Esophagus squamous epithelium (tissue), 5 donors: ENCODE measurements at places on chromosomes 5 and 9.

GRCh38 chr9:34636791-34637355 lies 714 bp downstream of the SIGMAR1 start:
- peaks cover 24% of the 10 kb centered on the region for H3K4me1 ChIP-seq
- no peaks in the 10 kb centered on the region for H3K27me3 ChIP-seq
- H3K36me3 ChIP-seq: no peaks in the 10 kb centered on the region
- peak overlapping the region; percentile 87 for H3K27ac ChIP-seq
- DNase-seq: no peak

GRCh38 chr5:72394688-72395087 lies 74.5 kb downstream of the PTCD2 start:
- no peaks in the 10 kb centered on the region for H3K36me3 ChIP-seq
- H3K27ac ChIP-seq: no peak overlapping the region
- no peak overlapping the region for H3K4me3 ChIP-seq
- H3K27me3 ChIP-seq: no peaks in the 10 kb centered on the region
- DNase-seq: no peak

GRCh38 chr9:5326893-5327548 lies 12.7 kb downstream of the RLN1 start:
- no peak overlapping the region for H3K27ac ChIP-seq
- no peak for DNase-seq
- H3K27me3 ChIP-seq: no peaks in the 10 kb centered on the region
- H3K4me3 ChIP-seq: no peak overlapping the region

DNA sequence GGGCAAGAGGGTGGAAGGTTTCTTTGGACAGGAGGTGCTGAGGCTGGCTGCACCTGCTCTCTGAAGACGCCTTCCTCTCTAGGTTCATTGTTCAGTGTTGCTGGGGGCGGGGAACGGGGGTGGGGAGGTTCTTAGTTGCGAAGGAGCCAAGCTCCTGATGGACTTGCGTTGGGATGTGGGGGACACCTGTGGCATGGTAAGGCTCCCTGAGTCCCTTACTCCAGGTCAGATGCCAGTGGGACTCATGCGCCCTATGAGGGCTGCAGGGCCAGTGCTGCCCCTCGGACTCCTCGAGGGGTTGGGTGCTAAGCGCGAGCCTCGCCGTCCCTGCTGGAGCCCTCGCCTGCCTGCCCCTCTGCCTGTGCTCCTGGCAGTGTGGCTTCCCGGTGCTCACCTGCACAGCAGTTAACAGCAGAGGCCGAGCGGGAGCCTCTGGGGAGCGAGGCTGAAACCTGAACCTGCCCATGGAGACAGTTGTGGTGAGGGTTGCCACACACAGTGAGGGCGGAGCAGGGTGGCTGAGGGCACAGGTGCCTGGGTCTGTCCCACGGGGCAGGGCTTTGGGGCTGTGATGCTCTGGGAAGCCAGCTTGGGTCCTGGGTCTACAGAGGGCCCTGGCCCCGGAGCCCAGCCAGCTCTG lies 5.5 kb downstream of the RNU6ATAC start:
- no peak for DNase-seq
- H3K4me3 ChIP-seq: no peak overlapping the region
- H3K36me3 ChIP-seq: peaks cover 48% of the 10 kb centered on the region
- H3K27me3 ChIP-seq: no peaks in the 10 kb centered on the region
- no peak overlapping the region for H3K27ac ChIP-seq

GRCh38 chr9:34123682-34124081 lies 2.8 kb downstream of the DCAF12 start:
- H3K27ac ChIP-seq: peak overlapping the region; percentile 97
- peaks cover 55% of the 10 kb centered on the region for H3K36me3 ChIP-seq
- no peaks in the 10 kb centered on the region for H3K27me3 ChIP-seq
- DNase-seq: no peak

- no peak for DNase-seq
- H3K27ac ChIP-seq: no peak overlapping the region
- no peaks in the 10 kb centered on the region for H3K27me3 ChIP-seq
- H3K4me3 ChIP-seq: no peak overlapping the region
- no peaks in the 10 kb centered on the region for H3K36me3 ChIP-seq
These were observed 353.4 kb upstream of the SLC30A5 start for GRCh38 chr5:68740226-68740910.

DNA sequence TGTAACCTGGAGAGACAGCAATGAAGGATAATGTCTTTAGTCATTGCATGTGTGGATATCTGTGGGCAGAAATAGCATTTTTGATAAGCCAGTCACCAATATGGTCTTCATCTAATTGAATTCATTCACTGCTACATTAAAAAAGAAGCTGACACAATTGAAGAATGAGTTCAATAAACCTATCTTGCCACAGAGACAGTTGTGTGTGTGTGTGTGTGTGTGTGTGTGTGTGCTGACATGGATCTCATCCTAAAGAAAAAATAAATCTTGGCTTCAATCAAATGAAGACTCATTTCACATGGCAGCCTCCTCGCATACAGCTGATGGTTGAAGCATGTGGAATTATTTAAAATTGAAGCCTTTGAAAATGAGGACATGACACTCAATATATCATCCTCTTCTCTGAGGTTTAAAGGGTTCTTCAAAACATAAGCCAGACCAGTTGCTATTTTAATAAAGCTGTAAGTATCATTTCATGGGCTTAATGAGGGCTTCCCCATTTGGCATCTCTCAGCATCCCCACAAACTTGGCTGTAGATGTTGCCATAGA lies 118.5 kb upstream of the PTPN3 start:
- no peaks in the 10 kb centered on the region for H3K36me3 ChIP-seq
- no peak overlapping the region for H3K27ac ChIP-seq
- peaks cover 29% of the 10 kb centered on the region for H3K27me3 ChIP-seq
- no peak overlapping the region for H3K4me3 ChIP-seq
- no peak for DNase-seq
- no peaks in the 10 kb centered on the region for H3K4me1 ChIP-seq

- no peaks in the 10 kb centered on the region for H3K36me3 ChIP-seq
- H3K27ac ChIP-seq: no peak overlapping the region
- H3K27me3 ChIP-seq: no peaks in the 10 kb centered on the region
- DNase-seq: no peak
- H3K4me3 ChIP-seq: no peak overlapping the region
These were observed 41.0 kb downstream of the FXN start for GRCh38 chr9:69076550-69076949.

- no peaks in the 10 kb centered on the region for H3K27me3 ChIP-seq
- no peak for DNase-seq
- H3K36me3 ChIP-seq: no peaks in the 10 kb centered on the region
- H3K4me1 ChIP-seq: peaks cover 7% of the 10 kb centered on the region
- no peak overlapping the region for H3K4me3 ChIP-seq
- no peak overlapping the region for H3K27ac ChIP-seq
These were observed 210.5 kb downstream of the GADD45G start for GRCh38 chr9:89815061-89815902.

GRCh38 chr5:111404270-111404769 lies 108.0 kb downstream of the STARD4 start:
- no peaks in the 10 kb centered on the region for H3K27me3 ChIP-seq
- no peak for DNase-seq
- no peak overlapping the region for H3K4me3 ChIP-seq
- no peaks in the 10 kb centered on the region for H3K4me1 ChIP-seq
- H3K27ac ChIP-seq: no peak overlapping the region

DNA sequence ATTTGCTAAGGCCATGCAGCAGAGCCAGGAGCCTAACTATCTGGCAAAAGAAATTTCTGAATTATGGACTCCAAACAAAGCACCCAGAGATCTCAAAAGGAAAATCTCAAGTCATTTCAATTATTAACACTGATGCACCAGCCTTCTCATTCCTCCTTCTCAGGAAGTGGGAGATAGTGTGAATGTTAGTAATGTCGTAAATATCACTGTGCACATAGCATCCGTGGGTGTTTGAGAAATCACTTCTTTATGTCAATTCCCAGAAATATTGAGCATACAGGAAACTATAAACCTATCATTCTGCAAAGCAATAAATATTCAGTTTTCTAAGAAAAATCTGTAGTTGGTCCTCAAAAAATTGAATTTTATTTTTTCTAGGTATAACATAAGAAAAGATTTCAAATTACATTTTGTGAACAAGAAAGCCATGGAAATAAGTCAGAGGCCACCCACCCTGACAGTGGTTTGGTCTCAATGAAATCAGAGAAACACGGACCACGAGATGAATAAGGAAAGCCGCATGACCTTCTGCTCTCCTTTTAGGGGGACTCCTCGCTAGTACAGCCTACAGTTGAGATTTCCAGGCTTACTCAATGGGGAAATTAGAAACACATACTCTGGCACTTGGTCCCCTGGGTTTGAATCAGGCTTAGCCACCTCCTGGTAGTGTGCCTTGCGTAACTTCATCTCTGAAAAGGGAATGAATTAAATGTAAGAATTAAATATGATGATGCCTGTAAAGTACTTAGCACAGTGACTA lies 120.6 kb downstream of the DIRAS2 start:
- peaks cover 13% of the 10 kb centered on the region for H3K27me3 ChIP-seq
- no peaks in the 10 kb centered on the region for H3K36me3 ChIP-seq
- H3K4me1 ChIP-seq: no peaks in the 10 kb centered on the region
- no peak overlapping the region for H3K4me3 ChIP-seq
- H3K27ac ChIP-seq: no peak overlapping the region

DNA sequence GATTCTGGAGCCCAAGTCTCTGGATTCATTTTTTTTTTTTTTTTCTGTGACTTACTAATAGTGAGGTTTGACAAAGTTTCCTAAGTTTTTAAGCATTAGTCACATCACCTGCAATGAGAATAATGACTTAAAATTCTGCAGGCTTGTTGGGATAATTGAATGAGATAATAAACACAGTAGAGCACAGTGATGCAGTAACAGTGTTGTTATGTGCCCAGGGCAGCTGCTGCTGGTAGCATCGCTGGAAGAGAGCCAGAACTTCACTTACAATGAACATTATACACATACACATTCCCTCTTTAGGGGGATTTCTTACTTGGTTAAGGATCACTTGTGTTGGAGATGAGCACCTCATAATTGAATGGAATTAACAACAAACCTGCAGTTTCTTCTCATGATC lies 78.9 kb downstream of the ALDH7A1 start:
- H3K27ac ChIP-seq: no peak overlapping the region
- no peaks in the 10 kb centered on the region for H3K27me3 ChIP-seq
- no peaks in the 10 kb centered on the region for H3K36me3 ChIP-seq
- peaks cover 23% of the 10 kb centered on the region for H3K4me1 ChIP-seq

DNA sequence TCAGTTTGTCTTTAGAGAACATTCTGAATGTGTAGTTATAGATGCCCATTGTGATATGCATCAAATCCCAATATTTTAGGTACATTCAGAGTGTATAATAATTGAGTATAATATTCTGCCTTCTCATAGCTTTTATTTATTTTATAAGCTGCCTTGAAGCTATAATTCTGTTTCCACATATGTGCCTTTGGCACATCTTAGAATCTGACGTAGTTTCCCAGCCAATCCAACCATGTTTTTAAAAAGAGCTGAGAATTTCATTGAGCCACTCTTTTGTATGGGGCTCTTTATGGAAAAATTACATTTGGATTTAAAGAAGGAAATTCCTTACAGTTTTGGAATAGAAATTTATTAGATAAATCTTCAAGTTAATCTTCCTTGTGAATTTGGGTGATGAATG lies 65.4 kb downstream of the ADCY2 start:
- no peak overlapping the region for H3K27ac ChIP-seq
- H3K4me3 ChIP-seq: no peak overlapping the region
- no peaks in the 10 kb centered on the region for H3K27me3 ChIP-seq
- DNase-seq: no peak

DNA sequence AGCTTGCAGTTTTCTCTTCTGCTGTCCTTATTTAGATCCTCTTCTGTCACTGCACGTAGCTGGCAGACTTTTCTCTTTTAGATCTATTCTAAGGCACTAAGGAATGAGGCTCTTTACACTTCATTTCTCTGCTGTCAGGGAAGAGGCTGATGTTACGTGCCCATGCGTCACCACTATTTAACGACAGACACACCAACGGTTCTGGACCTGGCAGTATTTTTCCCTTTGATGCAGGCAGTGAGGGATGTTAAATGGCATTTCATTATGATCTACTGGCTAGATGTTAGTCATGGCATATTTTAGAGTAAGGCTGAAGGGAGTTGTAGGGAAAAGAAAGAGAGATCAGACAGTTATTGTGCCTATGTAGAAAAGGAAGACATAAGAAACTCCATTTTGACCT lies 8.2 kb upstream of the CRHBP start:
- no peaks in the 10 kb centered on the region for H3K4me1 ChIP-seq
- no peak for DNase-seq
- H3K27me3 ChIP-seq: no peaks in the 10 kb centered on the region
- H3K27ac ChIP-seq: no peak overlapping the region
- no peaks in the 10 kb centered on the region for H3K36me3 ChIP-seq

DNA sequence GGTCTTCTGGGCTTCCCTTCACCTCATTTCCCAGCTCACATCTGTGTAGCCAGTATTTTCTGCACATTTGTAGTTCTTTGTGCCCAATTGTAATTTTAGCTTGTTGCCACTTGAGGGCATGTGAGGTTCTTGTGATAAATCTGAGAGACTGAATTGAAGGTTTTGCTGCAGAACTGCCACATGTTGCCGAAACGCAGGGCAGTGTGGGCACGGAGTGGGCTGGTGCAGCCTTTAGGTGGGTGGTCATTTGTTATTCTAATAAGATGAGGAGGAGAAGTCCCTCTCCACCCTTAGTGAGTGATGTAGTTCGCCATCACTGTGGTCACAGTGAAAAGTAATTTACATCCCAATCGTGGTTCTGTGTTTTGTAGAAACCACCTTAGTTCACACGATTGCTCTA lies 21.2 kb downstream of the OTULIN start:
- no peak for DNase-seq
- H3K4me3 ChIP-seq: no peak overlapping the region
- no peaks in the 10 kb centered on the region for H3K27me3 ChIP-seq
- H3K27ac ChIP-seq: peak overlapping the region; percentile 17
- H3K4me1 ChIP-seq: peaks cover 14% of the 10 kb centered on the region

- no peak for DNase-seq
- no peaks in the 10 kb centered on the region for H3K36me3 ChIP-seq
- no peak overlapping the region for H3K27ac ChIP-seq
- H3K4me1 ChIP-seq: no peaks in the 10 kb centered on the region
- H3K4me3 ChIP-seq: no peak overlapping the region
- H3K27me3 ChIP-seq: no peaks in the 10 kb centered on the region
These were observed 414.1 kb upstream of the CLINT1 start for GRCh38 chr5:158273035-158273434.

GRCh38 chr9:93920131-93920800 lies 34.9 kb downstream of the BARX1 start:
- no peak for DNase-seq
- no peaks in the 10 kb centered on the region for H3K27me3 ChIP-seq
- no peaks in the 10 kb centered on the region for H3K36me3 ChIP-seq
- H3K4me1 ChIP-seq: no peaks in the 10 kb centered on the region
- H3K27ac ChIP-seq: no peak overlapping the region

DNA sequence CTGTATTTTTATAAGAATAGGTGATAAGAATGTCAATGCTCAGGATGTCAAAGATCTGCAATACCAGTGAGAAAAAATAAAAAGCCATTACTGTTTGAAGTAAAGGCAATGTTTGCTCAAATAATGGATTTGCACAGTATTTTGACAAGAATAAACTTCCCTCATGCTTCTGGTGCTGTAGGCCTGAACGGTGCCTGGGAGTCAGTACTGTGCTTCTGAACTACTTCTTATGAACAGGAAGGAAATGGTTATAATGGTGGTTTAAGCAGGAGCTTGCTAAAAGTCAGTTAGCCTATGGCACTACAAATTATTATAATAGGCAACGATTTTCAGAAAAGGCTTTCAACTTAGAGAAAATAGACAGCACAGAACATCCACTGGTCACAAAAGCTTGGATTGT lies 548.3 kb upstream of the CDH18 start:
- no peak overlapping the region for H3K4me3 ChIP-seq
- H3K36me3 ChIP-seq: no peaks in the 10 kb centered on the region
- no peak overlapping the region for H3K27ac ChIP-seq
- no peak for DNase-seq
- no peaks in the 10 kb centered on the region for H3K27me3 ChIP-seq
- H3K4me1 ChIP-seq: no peaks in the 10 kb centered on the region

- H3K4me3 ChIP-seq: no peak overlapping the region
- H3K27ac ChIP-seq: no peak overlapping the region
- no peaks in the 10 kb centered on the region for H3K4me1 ChIP-seq
- no peak for DNase-seq
- H3K27me3 ChIP-seq: no peaks in the 10 kb centered on the region
These were observed 83.4 kb downstream of the SH3PXD2B start for GRCh38 chr5:172370648-172371545.
